ENCODE measurements at places on chromosomes 5 and 9.

GRCh38 chr9:134647359-134648080 lies 5.9 kb downstream of the COL5A1 start:
- no peak for DNase-seq

DNA sequence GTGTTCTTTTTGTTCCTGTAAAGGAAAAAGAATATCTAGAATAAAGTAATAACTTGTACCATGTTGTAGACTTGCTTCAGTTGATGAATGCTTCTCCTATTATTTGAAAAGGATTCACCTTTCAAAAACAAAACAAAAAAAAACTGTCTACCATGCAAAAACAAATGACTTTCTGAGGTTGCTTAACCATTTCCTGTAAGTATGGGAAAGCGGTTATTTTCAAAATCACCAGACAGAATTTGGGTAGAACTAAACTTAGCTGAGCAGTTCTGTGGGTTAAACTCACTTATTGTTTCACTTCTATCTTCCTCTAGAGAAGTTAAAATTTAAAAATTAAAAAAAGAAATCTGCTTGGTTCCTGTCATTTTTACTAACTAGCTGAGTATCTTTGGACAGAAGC lies 25.2 kb downstream of the LNPEP start:
- no peak for DNase-seq

DNA sequence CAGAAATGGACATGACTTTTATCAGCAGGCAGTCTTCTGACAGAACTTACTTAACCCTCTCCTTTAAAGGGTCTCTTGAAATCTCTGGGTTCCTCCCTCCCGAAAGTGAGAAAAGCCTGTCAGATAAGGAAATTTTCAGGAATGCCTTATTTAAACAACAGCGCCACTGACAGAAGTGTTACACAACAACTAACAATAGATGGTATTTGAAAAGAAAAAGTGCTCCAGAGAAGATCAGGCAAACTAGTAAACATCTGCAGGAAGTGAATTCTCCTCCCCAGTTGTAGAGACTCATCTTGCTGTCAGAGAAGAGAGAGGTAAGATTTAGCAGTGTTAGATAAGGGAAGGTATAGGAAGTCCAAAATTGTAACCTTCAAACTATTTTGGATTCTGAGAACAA lies 107.2 kb upstream of the NFIL3 start:
- DNase-seq: no peak

DNA sequence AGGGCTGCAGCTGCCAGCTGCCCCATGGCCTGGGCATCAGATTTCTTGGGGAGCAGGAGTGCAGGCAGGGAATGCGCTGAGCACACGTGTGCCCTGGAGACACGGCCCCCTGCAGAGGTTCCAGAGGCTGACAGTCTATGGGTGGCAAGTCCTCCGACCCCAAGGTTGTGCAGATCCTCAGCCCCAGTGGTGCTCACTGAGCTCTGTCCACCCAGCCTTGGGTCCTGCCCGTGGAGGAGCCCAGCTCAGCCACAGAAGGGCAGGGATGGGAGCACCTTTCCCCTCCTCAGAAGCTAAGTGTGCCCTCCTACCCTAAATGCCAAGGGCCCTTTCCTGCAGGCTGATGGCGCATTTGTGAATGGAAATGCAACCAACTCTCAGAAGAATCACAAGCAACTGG lies 341.0 kb downstream of the IRX2 start:
- no peak for DNase-seq

DNA sequence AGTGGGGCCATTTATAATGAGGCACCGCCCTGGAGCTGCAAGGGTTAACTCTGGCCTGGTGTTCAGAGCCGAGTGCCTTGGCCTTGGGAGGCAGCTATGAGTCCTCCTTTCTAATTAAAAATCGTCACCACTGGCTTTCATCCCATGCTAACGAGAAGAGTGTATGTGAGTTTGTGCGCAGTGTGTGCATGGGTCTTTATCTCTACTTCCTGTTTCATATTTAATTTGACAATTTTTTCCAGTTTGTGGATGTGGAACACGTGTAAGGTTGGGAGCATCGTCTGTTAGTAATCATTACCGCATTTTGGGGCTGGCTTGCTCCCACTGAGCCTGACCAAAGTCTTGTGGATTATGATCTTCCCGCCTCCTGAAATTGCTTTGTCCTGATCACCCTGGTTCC lies 76.4 kb downstream of the NDFIP1 start:
- DNase-seq: no peak

GRCh38 chr9:117160254-117160653 lies 254.6 kb downstream of the ASTN2 start:
- DNase-seq: no peak

GRCh38 chr5:126600631-126601511 lies at the start of gene PHAX:
Gene PHAX (plus strand): TSS chr5:126600947. CDS start chr5:126600963, 16 bp downstream.
- DNase-seq: no peak

DNA sequence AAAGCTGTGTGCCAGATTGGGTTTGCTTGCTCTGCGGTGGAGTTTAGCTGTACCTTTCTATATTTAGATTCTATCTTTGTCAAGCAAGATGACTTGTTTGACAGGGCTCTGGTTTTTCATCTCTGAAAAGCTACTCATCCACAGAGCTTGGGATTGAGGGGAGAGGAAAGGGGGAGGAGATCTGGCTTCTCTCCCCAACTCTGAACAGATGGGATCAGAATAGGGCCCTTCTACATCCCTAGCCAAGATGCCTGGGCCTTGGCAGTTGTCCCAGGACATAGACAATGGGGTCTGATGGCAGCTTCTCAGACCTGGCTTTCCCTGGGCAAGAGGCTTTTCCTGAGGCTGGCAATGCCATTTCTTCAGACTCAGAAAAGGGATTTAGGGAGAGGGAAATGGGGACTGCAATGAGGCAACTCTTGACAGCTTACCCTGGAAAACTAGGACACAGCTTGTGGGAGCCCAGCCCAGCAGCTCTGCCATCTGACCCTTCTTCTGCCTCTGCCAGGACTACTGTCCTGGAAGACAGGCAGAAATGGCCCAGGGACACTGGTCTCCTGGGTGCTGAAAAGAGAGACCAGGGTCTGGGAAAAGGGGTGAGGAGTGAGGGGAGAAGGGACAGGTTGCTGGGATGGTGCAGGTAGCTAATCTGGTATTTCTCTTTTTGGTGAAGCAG lies 50.2 kb upstream of the ASTN2 start:
- DNase-seq: no peak

DNA sequence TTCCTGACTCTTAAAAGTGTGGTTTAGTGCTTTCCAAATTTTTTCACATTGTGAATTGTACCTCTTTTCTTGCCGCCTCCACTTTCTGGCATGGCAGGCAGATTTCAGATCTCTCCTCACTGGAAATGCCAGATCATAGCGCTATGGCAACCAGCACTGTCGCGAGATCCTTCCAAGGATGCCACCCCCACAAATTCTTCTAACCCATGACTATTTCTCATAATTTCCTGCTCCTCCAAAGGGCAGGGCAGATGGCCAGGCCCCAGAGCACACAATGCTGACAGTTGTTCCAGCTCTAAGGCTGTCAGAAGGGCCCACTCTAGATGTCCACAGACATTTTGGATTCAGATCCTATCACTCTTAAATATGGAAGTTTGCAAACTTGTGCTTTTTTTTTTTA lies 446.2 kb upstream of the RIOK2 start:
- DNase-seq: no peak

GRCh38 chr5:153480401-153480800 lies 10.1 kb upstream of the GRIA1 start:
- no peak for DNase-seq

- no peak for DNase-seq
Observed at GRCh38 chr5:125338440-125339174, 592.2 kb upstream of the ZNF608 start.

- no peak for DNase-seq
Observed at GRCh38 chr9:88198341-88198807, 60.1 kb upstream of the SPATA31C2 start.

DNA sequence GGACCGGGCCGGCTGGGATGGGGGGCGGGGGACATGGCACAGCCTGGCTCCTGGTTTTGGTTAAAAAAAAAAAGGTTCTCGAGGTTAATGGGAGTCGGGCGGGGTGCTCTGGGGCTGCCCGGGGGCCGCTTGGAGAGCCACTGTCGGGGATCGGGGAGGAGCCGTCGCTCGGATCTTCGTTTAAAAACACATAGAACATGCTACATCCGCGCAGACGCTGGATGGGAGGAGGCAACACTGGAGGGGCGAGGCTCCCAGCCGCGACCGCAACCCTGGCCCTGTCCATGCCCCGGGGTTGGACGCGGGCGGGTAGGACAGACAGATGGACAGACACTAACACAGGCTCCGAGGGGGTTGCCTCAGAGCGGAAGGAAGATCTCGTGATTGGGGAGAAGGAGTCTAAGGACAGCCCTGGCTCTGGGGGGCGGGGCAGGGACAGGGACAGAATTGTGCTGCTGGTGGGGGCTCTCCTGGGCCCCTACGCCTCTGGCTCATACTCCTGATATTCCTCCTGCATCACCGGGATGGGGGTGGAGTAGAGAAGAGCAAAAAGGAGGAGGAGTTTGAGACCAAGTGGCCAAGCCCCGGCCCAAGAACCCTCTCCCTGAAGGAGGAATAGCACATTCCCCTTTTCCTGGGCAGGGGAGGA lies 9.9 kb downstream of the SNCB start:
- DNase-seq: no peak

GRCh38 chr9:68648164-68648563 lies 56.9 kb upstream of the PIP5K1B start:
- no peak for DNase-seq

GRCh38 chr5:172133359-172134029 lies 54.5 kb downstream of the STK10 start:
- peak; percentile 90 for DNase-seq

- no peak for DNase-seq
Observed at GRCh38 chr9:107793541-107793940, 304.0 kb upstream of the KLF4 start.

All from epithelial cell of prostate (primary cell).